ENCODE measurements at places on chromosomes 5 and 9.
A peak's percentile ranks its signal among the peaks of the same experiment; 100 is the strongest.

DNA sequence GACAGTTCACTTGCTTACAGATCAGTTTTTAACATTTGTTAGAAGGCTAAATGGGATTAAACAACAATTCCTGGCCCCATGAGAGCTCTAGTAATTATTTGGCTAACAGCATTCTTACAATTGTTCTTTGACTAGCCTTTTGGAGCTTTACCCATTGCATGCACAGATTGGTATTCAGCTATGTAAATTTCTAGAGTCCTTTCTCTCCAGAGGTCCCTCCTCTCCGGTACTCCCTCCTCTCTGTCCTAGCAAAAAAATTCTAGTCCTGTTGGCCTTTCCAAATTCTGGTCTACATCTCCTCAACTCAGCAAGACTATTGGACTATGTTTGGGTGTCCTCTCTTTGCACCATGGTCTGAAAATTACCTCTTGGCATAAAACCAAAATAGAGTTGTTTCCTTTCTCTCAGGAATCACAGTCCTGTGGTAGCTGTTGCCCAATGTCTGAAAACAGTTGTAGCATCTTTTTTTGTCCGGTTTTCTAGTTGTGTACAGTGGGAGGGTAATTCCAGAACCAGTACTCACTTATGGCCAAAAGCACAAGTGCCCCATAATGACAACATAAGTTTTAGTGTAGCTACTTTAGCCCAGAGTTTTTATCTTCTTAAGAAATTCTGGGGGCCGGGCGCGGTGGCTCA lies 18.1 kb downstream of the SAR1B start:
- DNase-seq = no peak

DNA sequence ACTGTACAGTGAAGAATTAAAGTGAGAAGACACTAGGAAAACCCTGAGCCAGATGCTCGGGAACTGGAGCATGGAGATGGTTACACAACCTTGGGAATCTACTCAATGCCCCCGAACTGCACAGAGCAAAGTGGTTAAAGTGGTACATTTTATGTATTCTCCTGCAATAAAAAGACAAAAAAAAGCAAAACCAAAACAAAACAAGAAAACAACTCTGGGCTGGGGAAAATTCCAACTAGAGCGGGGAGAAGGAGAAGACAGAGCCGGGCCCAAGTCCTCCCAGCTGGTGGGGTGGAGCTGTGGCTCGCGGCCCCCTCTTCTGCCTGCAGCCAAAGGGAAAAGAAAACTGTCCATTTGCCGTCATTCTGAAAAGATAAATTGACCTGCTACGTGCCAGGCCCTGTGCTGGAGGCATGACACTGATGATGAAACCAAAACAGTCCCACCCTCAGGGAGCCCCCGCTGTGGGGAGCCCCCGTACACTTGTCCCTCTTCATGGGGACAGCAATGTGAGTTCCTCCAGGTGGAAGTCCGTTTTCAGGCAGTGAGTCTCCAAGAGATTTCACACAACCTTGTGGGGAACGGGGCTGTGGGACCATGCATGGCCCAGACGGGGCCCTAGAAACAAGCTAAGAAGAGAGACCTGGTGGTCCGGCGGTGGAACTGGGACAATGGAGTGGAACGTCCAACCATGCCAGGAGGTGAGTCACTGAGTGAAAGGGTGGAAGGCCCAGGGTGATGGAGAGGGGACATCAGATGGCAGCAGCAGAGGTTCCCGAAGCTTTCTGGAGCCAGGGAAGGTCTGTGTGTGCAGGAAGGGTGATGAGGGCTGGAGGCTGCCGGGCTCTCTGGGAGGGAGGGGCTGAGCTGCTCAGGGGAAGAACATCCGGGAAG lies 114.8 kb upstream of the COL5A1 start:
- peak; percentile 32 for DNase-seq

GRCh38 chr5:2254406-2254805 lies 371.7 kb upstream of the IRX4 start:
- no peak for DNase-seq

DNA sequence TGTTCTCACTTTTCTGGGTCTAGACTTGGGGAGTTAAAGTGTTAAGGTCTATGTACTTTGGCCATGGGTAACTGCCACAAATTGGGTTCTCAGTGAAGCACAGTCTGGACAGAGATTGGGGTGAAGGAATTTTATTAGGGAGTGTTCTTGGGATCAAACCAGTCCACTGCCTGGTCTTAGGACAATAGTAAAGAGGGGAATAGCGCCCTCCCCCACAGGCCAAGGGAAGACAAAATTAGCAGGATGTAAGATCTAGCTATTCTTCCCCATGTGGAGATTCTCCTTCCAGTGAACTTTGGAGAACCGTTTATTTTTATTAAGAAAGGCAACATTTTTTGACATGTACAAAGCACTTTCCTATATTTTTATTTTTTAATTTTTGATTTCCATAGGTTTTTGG lies 18.4 kb upstream of the RIC1 start:
- no peak for DNase-seq

DNA sequence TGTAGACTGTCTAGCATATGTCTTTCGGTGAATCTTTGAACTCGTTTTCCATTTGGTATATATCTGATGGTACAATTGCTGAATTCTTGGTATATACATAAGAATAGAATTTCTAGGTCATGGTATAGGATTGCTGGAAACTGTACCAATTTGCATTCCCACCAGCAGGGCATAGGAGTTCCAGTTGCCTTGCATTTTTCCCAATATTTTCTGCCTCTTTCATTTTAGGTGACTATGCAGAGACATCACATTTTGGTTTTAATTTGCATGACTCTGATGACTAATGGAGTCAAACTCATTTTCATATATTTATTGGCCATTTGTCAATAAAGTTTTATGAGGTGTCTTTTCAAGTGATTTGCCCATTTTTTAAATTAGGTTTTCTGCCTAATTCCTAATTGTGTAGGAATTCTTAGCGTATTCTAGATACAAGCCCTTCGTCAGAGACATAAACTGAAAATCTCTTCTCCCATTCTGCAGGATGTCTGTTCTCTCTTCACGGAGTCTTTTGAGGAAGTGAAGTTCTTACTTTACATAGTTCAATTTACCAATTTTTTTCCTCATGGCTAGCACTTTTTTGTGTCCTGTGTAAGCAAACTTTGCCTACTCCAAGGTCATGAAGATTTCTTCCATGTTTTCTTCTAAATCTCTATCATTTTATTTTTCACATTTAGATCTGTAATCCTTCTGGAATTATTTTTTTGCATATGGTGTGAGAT lies 28.9 kb upstream of the PDCD1LG2 start:
- DNase-seq = no peak

DNA sequence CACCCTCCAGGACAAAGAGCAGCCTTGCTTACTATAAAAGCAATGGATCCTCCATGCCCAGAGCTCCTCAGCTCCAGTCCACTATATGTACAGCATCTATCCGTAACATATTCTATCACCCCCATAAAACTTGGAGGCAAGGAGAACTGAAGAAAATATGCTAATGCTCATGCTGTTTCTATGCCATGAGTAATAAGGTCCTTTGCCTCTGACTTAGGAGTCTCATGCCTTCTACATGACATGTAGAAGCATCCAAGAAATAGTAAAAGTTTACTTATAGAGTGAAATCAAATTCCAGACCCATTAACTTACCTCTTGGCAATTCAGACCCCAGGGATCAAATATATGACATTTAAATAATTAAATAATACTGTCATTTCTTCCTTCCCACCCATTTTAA lies 33.7 kb downstream of the SSBP2 start:
- DNase-seq = no peak
